ENCODE measurements at places on chromosomes 5 and 9.

- DNase-seq = no peak
Observed at GRCh38 chr9:136349546-136349945, 14.0 kb downstream of the DNLZ start.

DNA sequence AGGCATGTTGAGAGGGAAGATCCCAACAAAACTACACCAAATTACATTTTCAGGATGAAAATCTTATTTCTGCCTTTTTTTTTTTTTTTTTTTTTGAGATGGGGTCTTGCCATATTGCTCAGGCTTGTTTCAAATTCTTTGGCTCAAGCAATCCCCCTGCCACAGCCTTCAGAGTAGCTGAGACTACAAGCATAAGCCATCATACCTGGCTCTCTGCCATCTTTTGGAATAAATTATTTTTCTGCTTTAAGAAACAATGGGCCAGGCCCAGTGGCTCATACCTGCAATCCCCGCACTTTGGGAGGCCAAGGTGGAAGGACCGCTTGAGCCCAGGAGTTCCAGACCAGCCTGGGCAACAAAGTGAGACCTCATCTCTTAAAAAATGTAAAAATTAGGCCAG, 14.3 kb downstream of the AFF4 start:
- peak; percentile 31 for DNase-seq

GRCh38 chr5:157915638-157916037, 56.7 kb upstream of the CLINT1 start:
- DNase-seq = peak; percentile 34

DNA sequence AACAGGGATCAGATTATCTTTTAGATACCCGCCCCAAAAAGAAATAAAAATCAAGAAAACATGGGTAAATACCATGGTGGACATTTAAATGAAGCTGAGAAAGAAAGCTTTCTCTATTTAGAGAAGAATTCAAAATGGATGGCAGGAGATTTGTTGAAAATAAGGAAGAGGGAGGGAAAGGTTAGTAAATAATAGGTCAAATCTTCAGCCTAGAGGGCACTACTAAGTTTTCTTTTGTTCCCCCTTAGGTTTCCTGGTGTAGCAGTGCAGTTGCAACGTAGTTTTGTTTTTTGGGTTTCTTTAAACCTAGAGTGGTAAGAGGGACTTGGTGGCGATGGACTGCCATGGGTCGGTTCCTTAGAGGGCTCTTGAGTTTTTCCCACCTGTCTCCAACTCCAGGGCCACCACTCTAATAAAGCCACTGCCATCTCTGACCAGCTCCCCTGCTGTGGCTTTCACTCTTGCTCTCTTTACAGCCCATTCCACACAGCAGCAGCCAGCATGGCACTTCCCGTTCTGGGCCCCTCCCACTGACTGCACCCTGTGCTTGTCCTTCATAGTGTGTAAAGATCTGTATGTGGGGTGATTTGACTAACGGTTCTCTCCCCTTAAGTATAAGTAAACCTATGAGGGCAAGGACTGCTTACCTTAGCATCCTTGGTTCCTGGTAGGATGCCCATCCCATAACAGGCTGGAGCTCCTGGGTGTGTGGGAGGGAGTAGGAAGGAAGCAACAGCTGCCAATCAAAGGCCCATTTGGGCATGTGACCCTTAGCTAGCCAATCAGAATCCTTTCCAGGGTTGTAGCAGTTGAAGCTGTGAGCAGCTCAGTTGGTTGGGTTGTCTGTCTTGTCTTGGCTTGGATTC, 118.3 kb downstream of the SLC1A3 start:
- DNase-seq = no peak

DNA sequence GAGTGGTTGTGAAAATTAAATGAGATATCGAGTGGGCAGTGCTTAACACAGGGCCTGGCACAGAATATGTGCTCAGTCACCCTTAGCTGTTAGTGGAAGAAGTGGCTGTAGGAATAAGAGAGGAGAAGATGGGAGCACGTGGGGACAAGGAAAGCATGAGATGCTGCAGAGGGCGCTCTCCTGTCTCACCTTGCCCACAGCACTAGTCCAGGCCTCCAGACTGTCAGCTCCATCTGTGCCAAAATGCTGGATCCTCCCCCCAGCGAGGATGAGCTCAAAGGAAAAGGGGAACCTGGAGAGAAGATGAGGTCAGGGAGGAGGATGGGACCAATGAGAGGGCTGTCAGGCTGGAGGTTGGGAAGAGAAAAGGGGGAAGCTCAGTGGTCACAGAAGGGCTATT, 12.5 kb downstream of the ARAP3 start:
- DNase-seq = no peak

- no peak for DNase-seq
Observed at GRCh38 chr5:139642891-139643871, 5.0 kb upstream of the CXXC5 start.

DNA sequence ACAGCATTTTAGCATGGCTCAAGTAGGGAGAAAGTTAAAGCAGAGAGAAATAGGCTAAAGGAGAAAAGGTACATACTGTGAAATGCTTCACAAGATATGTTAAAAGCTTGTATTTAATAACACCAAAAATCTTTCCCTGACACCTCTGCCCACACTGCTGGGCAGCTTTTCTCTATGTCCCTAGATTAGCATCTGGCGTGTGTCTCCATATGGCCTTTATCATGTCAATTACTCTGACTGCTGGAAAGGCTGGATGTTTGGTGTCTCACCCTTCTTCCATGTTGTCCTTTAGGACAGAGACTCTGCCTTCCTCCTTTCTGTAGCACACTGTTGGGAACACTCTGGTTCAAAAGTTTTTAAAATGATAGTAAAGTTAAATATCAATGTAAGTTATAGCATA, 122.5 kb downstream of the OXCT1 start:
- DNase-seq = no peak

Measured in fibroblast of skin of right biceps (primary cell).